ENCODE measurements at places on chromosomes 13 and 19. TPM values are rescaled to one million over a fixed set of nuclear protein-coding genes. Genes with fewer than 3 reads are reported as not detected.

Gene NLRP4
- not detected for total RNA-seq

Gene GJB6
- 0.02 TPM for total RNA-seq

Gene CEACAM8
- total RNA-seq: not detected

Gene CBY2
- not detected for total RNA-seq

Gene ZNF582
- 1.1 TPM for total RNA-seq

Gene RFC3
- total RNA-seq: 30.3 TPM

Gene CPB2
- 0.08 TPM for total RNA-seq

Gene ZNF93
- not detected for total RNA-seq

Gene SWSAP1
- total RNA-seq: 1.6 TPM

Gene TMPRSS9
- total RNA-seq: not detected

Gene CATSPERD
- total RNA-seq: not detected

Gene WDFY2
- 2.8 TPM for total RNA-seq

Gene ZNF44
- 0.82 TPM for total RNA-seq

Gene ZNF627
- total RNA-seq: 3.7 TPM

Gene MAB21L1
- not detected for total RNA-seq

Gene ZNF729
- not detected for total RNA-seq

Gene TEX26
- not detected for total RNA-seq

Gene LRP3
- total RNA-seq: 52.8 TPM

Gene FSD1
- 8.1 TPM for total RNA-seq

Gene SHC2
- total RNA-seq: 0.93 TPM

Data from A549 treated with AZD2906 at 1 μM for 4 hours (cell line).